Coronary artery (tissue), 2 donors: ENCODE measurements at places on chromosomes 3 and 15.

DNA sequence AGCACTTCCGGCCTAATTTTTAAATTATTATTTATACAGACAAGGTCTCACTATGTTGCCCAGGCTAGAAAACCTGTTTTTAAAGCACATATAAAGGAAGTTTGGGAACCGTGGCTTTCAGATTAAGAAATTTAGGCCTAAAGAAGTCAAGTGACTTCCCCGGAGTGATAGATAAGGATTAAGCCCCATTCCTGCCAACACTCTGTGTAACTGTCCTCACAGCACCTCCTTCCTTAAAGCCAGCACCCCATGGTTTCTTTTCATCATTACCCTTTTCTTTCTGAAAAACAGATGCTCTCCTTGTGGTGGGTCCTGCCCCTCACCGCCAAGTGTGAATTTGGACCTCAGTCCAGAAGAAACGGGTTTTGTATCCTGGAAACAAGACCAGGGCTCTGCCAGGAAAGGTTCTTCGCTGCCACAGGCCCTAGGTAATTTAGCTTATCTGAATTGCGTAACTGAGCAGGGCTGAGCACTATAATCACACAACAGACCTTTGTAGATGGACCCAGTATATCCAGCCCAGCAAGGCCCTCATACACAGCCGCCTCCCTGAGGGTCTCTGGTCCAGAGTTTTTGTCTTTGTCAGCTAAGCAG, 231.3 kb downstream of the PLCL2 start:
- DNase-seq: no peak

DNA sequence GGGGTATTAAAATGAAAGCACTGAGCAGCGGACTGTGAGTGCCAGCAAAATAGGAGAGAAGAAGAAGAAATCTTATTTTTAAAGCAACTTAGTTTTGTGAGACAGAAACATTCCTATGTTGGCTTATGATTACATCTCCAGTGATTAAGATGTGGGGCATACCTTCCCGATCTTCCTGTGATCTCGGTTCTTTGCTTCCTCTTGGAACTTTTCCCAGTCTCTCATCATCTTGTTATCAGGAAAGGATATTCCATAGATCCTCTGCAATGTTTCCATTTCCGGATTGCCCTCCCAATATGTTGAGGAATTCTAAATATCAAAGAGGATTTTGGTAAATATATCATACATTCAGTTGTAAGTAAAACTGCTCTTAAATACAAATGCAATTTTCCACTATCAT, 22.2 kb downstream of the TARS3 start:
- no peak for DNase-seq

DNA sequence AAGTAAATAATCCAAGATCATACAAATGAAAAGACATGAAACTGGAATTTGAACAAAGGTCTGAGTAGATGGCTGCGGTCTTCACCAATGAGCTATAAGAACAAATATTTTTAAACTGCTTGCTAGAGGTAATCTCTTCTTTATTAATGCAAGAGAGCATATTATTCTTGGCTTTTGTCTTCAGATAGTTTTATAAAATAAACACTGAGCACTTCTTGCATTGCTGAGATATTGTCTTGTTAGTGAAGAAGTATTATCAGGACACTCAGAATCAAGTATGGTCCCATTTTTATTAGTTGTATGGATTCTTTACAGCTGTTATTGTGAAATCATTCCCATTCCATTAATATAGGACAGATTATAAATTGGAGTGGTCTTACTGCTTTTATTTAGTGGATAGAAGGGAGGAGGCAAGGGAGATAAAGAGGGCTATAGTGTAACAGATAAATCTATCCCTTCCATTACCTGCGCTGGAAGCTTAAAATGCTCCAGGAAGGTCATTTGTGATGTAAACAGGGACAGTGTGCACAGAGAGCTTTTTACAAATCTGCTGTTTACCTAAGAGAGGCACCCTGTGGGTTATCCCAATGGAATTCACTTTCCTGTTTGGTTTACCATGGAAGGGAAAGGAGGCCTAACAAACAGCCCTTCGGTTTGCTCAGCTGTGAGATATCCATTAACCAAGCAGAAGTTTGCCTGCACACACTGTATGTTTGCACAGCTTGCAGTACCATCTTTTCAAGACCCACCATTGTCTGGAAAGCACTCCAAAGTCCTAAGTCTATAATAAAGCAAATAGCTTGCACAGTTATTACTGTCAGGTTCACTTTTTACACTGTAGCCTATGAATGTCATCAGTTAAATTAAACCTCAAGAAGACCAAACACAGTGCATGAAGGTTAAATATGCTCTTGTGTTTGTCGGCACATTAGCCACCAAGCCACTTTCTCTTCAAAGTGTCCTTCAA, 347.7 kb upstream of the TGFBR2 start:
- DNase-seq: no peak

GRCh38 chr15:70521576-70522322, 241.6 kb downstream of the UACA start:
- DNase-seq: peak; percentile 45

- no peak for DNase-seq
Observed at GRCh38 chr15:48096355-48096786, 24.4 kb upstream of the SLC24A5 start.

DNA sequence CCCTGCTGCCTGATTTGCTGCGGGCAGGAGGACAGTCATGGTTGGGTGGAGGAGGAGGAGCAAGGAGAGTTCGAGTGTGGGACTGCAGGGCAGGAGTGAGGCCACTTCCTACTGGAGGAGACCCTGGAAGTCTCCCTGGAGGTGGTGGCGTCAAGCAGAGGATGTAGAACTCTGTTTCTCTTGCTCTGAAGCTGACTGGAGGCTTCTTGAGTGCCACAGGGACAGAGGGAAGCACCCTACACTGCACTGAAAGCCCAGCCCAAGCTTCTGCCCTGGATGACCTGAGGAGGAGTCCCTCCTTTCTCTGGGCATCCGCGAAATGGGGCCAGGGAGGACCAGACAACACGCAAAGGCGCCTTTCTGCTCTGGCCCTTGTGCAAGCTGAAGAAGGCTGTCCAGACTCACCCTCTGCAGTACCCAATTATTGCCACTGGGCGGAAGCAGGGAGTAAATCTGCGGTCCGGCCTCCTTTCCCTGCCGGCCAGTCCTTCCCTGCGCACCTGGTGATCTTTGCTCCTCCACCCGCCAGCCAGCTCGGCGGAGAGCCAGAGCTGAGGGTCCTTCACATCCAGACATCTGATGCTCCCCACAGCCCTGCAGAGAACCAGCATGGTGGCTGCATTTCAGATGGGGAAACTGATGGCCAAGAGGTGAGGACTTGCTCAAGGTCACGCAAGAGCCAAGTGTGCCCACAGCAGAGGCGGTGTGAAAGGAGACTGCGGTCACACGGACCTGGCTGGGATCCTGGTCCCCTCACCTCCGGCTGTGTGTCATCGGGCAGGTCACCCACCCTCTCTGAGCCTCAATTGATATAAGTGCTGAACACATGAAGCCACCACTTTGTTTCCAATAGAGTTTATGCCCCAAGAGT, 207.1 kb downstream of the TBC1D2B start:
- DNase-seq: no peak

DNA sequence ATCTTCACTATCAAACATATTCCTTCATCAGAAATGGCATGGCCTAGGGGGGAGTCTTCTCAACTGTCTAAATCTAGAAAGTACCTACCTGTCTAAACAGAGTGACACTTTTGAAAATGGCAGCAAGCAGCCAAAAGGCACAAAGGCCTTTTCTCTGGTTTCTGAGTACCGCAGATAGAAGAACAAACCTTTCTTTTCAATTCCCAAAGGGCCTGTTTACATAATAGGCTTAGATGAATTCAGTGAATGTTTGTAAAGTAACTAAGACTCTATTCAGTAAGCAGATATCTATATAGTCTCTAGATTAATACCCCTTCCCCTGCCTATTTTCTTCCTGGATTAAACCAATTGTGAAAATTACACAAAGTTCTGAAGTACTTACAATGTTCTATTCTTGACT, 7.1 kb downstream of the MYEF2 start:
- no peak for DNase-seq

GRCh38 chr15:59550956-59551355, 60.6 kb upstream of the GCNT3 start:
- no peak for DNase-seq

DNA sequence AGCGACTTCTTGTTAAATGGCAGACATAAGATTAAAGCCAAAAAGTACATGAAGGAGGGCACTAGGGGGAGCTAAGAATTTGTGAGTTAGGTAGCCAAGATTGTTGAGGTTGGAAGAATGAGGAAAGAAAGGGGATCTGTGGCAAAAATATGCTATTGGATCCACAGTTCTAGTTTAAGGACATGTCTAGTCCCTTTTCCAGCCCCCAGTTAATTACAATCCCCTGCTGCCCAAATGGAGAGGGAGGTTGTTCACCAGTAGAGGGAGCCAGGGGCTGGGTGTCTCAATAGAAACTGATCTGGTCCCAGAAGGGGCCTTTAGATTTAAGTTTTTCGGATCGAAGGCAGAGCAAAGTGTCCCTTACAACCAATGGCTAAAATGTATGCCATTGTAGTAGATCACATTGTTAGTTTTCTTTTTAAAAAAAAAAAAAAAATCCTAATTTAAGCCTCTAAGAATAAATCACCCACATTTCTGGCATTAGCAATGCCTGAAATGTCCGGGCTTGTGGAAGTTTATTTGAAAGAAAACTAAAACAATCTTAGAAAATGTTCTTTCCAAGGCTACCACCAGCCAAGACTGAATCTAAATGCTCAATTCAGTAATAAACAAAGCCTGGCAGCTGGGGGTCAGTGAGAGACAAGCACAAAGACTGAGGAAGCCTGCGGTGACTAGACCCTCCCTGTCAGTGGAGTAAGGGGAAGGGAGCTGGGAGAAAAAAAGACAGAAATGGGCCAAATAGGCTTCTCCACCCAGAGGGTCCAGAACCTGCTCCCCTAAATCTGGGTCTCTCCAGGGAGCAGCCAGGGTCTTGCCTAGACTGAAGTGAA, 7.1 kb downstream of the COL8A1 start:
- DNase-seq: no peak

GRCh38 chr3:150346266-150346665, 61.8 kb upstream of the TSC22D2 start:
- DNase-seq: no peak

DNA sequence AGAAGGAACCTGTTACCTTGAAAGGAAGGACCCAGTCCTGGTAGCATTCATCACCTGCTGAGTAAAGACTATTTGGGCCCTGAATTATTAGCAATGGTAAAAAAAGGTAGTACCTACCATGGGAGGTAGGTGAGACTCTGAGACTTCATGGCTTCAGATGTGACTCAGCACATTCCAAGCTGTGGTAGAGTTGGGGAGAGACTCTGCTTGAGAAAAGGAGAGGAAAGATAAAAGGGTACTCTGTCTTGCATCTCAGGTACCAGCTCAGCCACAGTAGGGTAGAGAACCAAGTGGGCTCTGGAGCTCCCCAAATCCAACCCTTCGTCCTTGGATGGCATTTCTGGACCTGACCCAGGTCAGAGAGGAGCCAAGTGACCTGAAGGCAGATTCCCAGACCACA, 430.4 kb downstream of the TBL1XR1 start:
- no peak for DNase-seq

DNA sequence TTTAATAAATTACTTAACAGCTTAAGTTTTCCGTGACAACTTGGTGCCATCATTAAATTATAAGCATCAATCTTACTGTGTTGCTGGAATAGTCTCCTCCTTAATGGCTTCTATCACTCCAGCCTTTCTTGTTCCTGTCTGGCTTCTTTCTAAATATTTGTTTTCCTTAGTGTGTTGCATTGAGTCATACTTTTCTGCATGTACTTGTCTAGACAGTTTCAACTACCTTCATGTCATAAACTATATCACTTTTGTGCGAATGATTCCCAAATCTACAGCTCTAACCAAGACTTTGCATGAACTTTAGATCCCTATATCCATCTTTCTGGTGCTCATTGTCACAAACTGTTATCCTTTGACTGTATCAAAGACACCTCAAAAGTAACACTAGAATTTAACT, 78.4 kb downstream of the AKAP13 start:
- DNase-seq: no peak

- no peak for DNase-seq
Observed at GRCh38 chr3:128052595-128053351, 536 bp downstream of the SEC61A1 start.

DNA sequence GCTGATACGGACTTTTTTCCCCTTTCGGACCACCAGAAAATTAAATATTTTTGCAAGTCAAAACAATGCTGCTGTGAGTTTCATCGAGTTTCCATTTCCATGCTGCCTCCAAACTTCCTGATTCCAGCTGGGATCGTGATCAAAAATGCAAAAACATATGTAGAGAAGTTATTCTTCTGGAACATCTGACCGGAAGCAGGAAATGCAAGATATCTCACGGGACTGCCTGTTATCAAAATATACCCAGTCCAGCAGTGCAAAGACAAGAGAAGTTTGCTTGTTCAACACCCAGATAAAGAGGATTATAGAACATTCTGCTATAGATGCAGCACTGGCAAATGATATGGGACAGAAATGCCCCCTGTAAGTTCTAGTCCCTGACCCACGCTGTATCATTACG, 726.7 kb upstream of the NR2F2 start:
- no peak for DNase-seq

GRCh38 chr3:32352563-32352962, 39.1 kb upstream of the CMTM7 start:
- DNase-seq: no peak

- DNase-seq: no peak
Observed at GRCh38 chr15:76916369-76916768, 11.2 kb upstream of the SCAPER start.

- DNase-seq: no peak
Observed at GRCh38 chr3:189724356-189724755, 93.2 kb downstream of the TP63 start.

- DNase-seq: no peak
Observed at GRCh38 chr3:34947834-34948233, 691.5 kb upstream of the ARPP21 start.

- no peak for DNase-seq
Observed at GRCh38 chr15:76973906-76974305, 21.0 kb upstream of the PSTPIP1 start.

- no peak for DNase-seq
Observed at GRCh38 chr15:72057548-72058091, 60.3 kb downstream of the MYO9A start.

DNA sequence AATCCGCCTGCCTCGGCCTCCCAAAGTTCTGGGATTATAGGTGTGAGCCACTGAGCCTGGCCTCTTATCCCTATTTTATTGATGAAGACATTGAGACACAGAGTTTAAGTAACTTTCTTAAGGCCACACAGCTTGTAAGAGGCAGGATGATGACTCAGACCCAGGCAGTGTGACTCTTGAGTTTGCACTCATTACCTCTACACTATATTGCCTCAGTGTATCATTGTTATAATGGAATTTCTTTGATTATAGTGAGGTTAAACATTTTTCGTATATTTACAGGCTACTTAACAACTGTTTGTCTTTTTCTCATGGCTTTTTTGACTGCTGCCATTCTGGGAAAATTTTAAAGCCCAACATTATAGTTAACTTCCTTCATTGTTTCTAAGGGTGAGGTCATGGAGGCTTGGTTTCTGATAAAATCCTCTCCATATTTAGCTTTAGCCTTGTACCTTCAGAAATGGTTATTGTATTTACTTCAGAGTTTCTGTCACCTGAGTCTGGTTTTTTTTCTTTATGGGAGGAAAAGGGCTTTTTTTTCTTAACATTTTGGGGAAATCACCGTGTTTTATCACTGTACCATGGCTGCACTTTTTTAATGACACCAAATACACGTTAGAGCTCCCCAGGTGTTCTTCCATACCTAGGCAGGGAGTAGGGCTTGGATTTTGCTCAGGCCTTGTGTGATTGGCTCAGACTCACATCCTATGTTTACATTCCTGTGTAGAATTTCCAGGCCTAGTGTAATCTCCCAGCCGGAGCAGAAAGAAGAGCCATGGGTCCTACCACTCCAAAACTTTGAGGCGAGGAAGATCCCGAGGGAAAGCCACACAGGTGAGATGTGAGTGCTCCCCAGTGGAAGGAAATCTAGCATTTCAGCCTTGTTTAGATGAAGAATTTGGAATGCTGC, 6.3 kb downstream of the ZNF774 start:
- no peak for DNase-seq

- DNase-seq: no peak
Observed at GRCh38 chr3:129386984-129387383, 41.5 kb downstream of the EFCAB12 start.
